ENCODE measurements at places on chromosomes 13 and 19.

DNA sequence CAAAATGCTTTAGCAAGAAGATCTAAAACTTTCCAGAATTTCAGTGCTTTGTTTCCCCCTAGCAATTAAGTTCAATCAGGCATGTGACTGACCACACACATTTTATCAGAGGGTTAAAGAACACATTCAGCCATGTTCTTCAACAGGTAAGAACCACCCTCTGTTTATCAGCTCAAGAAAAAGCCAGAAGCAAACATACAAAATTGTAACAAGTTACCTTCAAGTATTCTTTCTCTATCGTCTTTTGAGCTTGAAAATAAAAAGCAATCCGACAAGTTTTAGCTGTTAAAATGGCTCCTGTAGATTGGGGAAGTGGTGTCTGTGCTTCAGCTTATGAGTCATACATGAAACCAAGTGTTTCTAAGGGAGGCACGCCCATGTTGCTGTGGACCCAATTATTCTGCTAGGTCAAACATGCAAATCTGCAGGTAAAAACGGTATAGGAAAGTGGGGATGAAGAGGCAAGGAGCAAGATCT, at the start of gene ELF1:
Gene ELF1, minus strand, starts transcription at position 306 of the 477 bp plus-strand sequence. CDS start 37,262 bp downstream, outside the sequence.
- peak; percentile 89 for DNase-seq

GRCh38 chr19:45094137-45094536, 1.2 kb downstream of the PPP1R37 start:
- DNase-seq, result no peak

- no peak for DNase-seq
Observed at GRCh38 chr13:46352805-46353204, 34.2 kb downstream of the RUBCNL start.

DNA sequence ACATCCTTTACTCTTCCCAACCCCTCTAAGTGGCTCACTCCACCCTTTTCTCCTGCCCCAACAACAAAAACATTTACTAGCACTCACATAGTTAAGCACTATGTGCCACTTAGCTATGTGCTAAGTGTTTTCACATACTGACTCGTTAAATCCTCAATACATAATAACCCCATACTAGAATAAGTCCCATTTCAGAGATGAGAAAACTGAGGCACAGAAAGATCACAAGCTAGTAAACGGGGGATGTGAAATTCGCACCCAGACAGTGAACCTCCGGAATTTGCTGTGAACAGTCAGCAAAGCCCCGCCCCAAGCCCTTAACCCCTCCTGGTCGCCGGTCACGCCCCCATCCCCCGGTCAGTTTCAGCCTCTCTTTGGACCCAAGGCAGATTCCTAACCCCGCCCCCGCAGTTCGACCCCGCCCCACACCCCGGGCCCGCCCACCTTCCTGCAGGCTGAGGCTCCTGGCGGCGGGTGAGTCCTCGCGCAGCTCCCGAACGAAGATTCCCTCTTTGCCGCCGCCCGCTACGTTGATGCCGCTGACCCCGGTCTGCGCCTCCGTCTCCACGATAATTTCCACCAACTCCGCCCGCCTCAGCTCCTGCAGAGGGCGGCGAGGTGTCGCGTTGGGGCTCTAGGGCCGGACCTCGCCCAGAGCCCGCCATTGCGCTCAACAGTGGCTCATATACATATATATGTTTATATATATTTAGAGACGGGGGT, 9.8 kb downstream of the PRX start:
- DNase-seq, result peak; percentile 61

Data from CD4-positive, alpha-beta memory T cell (primary cell).